ENCODE measurements at places on chromosomes 7 and 10.

DNA sequence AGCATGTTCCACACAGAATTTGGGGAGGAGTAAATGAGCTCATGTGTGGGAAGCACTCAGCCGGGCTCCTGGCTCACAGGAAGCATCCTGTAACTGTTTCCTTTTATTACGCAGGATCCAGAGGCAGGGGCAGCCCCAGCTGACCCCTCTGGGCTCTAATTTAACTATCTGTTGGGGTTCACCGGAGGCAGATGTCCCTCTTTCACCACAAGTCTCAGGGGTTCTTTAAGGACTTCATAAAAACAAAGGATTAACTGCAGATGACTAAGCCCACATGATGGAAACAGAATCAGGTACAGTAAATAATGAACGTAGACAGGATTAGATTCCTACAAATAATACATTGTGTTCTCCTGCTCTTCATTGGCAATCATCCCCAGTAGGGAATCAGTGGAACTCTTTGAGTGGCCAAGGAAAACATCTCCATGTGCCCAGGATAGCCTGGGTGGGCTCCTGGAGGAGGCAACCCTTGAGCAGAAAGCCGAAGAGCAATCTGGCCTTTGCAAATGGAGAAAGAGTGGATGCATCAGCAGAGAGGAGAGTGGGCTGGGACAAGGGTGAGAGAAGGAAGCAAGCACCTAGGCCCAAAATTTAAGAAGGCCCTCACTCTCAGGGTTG, 24.6 kb downstream of the TBXAS1 start:
- no peak for DNase-seq

DNA sequence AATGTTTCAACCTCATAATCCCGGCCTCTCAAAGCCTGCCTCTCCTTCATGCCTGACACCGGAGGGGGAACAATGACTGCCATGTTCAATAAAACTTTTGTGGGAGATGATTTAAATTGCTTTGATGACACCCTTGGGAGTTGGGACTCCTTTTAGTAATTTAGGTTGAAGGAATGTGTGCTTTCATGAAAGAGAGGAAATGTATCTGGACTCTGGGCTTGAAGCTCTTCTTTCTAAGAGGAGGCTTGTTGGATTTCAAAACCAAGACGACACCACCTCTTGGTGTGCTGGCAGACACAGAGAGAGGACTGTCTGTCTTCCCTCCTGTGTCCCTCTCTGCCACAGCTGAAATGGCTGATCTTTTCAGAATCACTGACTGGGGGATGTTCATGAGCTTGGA, 168.1 kb downstream of the GALNT17 start:
- DNase-seq = no peak

DNA sequence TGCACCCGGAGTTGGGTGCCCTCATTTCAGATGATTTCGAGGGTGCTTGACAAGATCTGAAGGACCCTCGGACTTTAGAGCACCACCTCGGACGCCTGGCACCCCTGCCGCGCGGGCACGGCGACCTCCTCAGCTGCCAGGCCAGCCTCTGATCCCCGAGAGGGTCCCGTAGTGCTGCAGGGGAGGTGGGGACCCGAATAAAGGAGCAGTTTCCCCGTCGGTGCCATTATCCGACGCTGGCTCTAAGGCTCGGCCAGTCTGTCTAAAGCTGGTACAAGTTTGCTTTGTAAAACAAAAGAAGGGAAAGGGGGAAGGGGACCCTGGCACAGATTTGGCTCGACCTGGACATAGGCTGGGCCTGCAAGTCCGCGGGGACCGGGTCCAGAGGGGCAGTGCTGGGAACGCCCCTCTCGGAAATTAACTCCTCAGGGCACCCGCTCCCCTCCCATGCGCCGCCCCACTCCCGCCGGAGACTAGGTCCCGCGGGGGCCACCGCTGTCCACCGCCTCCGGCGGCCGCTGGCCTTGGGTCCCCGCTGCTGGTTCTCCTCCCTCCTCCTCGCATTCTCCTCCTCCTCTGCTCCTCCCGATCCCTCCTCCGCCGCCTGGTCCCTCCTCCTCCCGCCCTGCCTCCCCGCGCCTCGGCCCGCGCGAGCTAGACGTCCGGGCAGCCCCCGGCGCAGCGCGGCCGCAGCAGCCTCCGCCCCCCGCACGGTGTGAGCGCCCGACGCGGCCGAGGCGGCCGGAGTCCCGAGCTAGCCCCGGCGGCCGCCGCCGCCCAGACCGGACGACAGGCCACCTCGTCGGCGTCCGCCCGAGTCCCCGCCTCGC, at the start of gene EGFR:
TSS of gene EGFR (plus strand) at position 657 of the 830 bp plus-strand sequence. CDS start 261 bp downstream, outside the sequence.
- no peak for DNase-seq

GRCh38 chr10:104589431-104589830, 51.7 kb upstream of the SORCS3 start:
- DNase-seq = no peak

DNA sequence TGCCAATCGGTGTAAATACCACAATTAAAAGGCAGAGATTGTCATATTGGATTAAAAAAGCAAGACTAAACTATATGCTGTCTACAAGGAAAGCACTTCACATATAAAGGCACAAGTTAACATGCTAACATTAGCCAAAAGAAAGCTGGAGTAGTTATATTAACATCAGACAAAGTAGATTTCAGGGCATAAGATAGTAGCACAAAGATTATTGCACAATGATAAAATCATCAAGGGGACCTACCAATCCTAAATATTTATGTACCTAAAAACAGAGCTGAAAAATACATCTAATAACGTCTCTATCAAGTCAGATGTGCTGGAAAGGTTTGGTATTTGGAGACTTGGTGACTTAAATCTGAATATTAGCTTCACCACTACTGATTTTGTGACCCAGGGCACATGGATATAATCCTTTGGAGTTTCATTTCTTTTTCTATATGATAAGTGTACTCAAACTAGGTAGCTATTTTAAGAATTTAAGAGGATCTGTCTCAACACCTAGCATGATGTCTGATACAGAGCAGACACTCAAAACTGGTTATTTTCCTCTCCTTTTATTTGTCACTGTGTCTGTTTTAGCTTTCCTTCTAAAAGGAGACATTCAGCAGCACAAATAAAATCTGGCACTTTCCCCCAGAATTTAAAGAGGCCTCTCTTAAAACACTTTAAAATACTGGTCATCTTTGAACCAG, 156.5 kb downstream of the DOCK4 start:
- DNase-seq = no peak

DNA sequence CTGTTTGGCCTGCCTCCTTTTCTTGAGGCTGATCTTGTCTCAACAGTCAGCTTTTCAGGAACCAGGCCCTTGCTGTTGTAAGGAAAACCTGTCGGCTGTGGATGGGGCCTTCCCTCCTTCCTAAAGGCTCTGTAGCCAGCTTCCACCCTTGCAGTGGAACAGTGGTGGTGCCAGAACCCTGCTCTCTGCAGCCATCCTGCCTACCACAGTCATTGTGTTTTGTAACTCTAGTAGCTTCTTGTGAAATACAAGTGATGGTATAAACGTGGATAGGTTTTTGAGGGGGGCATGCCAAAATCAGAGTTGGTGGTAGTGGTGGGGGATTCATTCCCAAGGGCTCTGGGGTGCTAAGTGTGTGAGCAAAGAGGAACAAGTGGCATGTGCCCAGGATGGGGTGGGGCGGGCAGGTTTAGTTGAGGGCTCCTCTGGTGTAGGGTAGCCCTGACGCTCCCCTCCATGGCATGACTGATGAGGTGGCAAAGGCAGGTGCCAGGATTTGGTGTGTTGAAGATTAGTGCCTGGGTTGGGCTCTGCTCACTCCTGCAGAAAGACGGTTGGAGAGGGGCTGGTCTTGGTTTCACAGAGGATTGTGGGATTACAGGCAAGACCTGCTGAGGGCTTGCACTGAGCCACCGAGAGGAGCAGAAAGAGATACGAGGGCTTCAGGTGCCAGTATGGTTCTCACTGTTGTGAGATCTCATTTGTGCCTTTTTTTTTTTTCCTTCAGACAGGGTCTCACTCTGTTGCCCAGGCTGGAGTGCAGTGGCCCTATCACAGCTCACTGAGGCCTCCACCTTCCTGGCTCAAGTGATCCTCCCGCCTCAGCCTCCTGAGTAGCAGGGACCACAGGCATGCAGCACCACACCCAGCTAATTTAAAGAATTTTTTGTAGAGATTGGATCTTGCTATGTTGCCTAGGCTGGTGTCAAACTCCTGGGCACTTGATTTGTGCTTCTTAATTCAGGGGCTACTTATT, 7.4 kb downstream of the TSPAN14 start:
- DNase-seq = no peak

DNA sequence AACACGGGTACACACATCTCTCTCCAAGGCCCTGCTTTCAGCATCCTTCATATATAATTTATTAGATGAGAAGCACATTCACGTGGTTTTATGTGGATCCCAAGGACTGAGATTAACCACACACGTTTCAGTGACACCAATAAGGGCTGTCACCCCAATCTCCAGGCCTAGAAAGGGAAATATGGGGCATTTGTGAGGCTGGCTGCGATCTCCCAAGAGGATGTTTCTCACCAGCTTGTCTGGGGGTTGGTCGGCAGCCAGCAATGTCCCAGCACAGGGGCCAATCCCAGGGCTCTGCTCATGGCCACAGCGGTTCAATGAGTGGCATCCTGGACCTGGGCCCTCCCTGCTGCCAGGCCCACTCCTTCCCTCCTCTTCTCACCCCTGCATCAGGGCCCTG, 115.5 kb downstream of the ITIH5 start:
- no peak for DNase-seq

GRCh38 chr10:128898133-128898915, 568.7 kb upstream of the MGMT start:
- no peak for DNase-seq

DNA sequence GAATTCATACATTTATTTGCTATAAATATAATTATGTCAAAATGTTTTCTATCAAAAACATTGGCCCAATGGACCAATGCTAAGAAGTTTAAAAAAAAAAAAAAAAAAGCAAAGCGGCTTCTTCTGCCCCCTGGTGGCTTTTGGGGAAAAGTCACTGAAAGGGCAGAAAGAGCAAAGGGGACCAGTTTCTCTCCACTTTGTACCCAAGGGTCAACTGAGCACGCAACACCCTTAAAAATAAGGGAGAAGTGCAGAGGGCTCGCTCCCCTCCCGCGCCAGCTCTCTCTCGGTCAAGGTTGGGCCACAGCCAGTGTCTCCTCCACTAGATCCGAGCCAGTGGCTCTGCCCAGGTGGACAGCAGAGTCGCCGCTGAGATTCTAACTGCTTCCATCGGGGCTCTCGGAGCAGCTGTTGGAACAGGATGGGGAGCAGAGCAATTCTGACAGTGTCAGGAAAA, 136.4 kb upstream of the FGFR2 start:
- no peak for DNase-seq

- peak; percentile 49 for DNase-seq
These were observed 956 bp upstream of the KLHDC10 start for GRCh38 chr7:130069179-130069977.

GRCh38 chr10:6918305-6918704, 338.2 kb upstream of the PRKCQ start:
- peak; percentile 23 for DNase-seq

DNA sequence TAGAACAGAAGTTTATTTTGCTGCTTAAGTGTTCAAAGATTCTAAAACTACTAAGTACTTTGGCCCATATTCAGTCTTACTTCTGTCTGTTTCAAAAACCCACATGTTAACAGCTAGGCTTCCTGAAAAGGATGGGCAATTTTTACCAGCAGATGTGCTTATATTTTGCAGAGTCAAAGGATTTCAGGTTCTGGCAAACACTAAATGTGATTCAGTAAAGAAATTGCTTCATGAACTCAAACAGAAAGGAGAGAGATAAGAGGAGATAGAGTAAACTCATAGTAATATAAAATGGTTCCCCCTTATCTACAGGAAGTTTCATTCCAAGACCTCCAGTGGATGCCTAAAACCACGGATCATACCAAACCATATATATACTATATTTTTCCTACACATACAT, 248.5 kb downstream of the AGMO start:
- no peak for DNase-seq

DNA sequence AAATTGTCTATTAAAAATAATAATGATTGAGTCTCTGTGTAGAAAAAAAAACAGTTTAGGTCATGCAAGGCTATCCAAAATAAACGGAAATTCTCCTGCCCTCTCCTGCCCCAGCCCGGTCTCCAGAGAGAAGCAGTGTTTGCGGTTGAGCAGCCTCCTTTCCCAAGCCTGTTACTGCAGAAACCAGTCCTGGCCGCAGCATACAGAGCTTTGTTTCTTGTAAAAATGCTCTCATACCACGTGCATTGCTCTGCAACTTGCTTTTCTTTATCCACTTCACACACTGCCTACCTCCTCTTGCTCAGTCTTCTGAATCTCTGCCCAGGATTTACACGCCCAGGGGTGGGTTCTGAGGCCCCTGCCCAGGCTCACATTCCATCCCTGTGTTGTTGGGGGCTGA, 34.4 kb upstream of the CUL1 start:
- DNase-seq = no peak

DNA sequence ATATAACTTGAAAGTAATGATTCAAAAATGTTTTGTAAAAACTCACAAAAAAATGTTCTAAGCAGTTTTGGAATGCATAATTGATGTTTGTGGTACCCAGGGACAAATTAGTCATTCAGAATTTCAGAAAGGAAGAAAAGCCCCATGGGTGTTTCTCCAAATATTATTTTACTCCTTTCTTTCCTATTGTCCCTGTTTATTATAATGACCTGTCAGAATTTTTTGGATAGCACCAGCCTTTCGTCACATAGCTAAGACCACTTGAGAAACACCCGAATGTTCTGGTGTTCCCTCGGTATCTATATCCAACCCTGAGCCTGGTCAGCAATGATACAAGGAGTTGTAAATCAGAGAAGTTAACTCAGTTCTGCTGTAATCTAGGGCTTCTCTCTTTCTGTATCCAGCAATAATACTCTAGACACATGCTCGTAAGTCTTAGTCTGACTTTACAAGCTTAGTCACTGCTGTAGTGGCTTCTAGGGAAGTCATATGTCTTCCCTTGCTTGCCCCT, 64.8 kb upstream of the MEOX2 start:
- no peak for DNase-seq

GRCh38 chr10:32477499-32477898, 31.6 kb downstream of the CCDC7 start:
- no peak for DNase-seq

GRCh38 chr10:74752371-74753040, 73.9 kb upstream of the KAT6B start:
- no peak for DNase-seq

- no peak for DNase-seq
These were observed 4.0 kb upstream of the CACNB2 start for GRCh38 chr10:18136073-18136791.

DNA sequence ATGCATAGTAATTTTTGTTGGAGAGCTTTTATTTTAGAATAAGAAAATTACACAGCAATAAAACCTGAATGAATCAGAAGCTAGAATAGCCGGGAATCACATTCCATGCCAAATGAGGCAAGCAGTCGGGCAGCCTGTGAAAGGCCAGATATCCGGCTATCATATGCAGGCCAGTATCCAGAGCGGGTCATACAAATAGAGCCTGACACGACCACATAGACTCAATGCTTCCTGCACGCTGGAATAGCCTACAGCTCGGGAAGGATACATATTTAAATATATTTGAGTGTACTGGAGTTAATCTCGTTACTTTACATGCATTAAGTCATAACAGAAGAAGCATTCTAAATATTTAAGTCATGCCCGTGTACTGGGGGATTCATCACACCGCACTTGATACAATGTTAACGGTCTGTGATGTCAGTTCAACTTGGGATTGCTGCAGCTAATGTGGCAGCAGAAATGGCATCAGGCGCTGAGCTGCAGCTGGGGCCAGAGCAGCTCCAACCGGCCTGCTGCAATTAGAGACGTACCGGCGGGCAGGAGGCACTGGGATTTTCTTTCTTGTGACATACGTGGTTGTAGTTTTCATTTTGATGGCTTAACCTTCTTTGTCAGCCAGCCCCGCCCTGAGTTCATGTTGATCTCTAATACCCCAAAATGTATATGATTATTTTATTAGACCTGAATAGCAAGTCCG, 112.0 kb downstream of the EBF3 start:
- no peak for DNase-seq

GRCh38 chr10:127720142-127720541, 16.8 kb upstream of the FOXI2 start:
- DNase-seq = no peak
